ENCODE measurements at places on chromosomes 4 and X. TPM values are rescaled to one million over a fixed set of nuclear protein-coding genes. Genes with fewer than 3 reads are reported as not detected.

GRCh38 chrX:110133735-110134370 lies 130.9 kb downstream of the TMEM164 start:
- no peak overlapping the region for H3K27ac ChIP-seq
- DNase-seq: no peak
- no peaks in the 10 kb centered on the region for H3K4me1 ChIP-seq
- H3K36me3 ChIP-seq: no peaks in the 10 kb centered on the region
- H3K27me3 ChIP-seq: no peaks in the 10 kb centered on the region

GRCh38 chr4:10098780-10099160 lies 17.8 kb downstream of the WDR1 start:
- H3K27me3 ChIP-seq: no peaks in the 10 kb centered on the region
- no peaks in the 10 kb centered on the region for H3K36me3 ChIP-seq
- no peak overlapping the region for H3K4me3 ChIP-seq

DNA sequence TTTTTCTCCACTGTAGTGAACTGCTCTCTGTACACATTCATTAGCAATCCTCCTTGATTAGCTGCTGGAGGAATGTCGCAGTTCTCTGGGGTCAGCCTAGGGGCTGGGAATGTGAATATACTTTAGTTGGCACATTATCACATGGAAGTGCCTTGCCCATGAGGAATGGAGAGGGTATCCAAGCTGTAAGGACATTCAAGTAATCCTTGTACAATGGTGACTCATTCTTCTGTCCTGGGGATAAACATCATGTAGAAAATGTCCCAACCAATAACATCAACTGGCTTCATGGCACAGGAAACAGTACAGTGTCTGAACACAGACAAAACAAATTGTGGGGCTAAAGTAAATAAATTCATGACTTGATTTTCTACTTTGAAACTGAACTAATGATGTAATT lies 147.1 kb downstream of the GLRA2 start:
- H3K4me3 ChIP-seq: no peak overlapping the region
- no peaks in the 10 kb centered on the region for H3K36me3 ChIP-seq
- no peaks in the 10 kb centered on the region for H3K4me1 ChIP-seq
- H3K27ac ChIP-seq: no peak overlapping the region
- peaks cover 19% of the 10 kb centered on the region for H3K27me3 ChIP-seq

GRCh38 chr4:134883831-134884449 lies 682.4 kb upstream of the PABPC4L start:
- DNase-seq: no peak
- no peak overlapping the region for H3K27ac ChIP-seq
- no peaks in the 10 kb centered on the region for H3K36me3 ChIP-seq
- H3K4me3 ChIP-seq: no peak overlapping the region
- no peaks in the 10 kb centered on the region for H3K27me3 ChIP-seq
- H3K4me1 ChIP-seq: no peaks in the 10 kb centered on the region

Gene TMPRSS11B
- not detected for total RNA-seq

DNA sequence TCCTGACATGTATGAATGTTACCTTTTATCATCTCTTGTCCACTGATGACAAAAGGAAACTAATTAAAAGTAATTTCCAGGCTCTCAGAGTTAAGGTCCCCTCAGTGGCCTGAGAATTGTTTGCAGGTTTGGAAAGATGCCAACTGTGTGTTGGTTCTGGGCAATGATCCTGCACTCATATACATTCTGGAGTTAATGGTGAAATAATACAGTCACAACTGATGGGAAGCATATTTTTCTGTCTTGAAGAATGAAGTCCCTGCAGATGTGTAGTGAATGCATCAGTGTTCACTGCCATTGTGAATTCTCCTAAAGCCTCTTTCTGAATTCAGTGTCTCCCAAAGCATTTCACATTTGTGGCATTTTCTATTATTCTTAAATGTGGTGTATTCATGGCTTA lies 238.1 kb upstream of the PPP1R2C start:
- no peak for DNase-seq
- no peak overlapping the region for H3K4me3 ChIP-seq
- no peaks in the 10 kb centered on the region for H3K36me3 ChIP-seq
- H3K4me1 ChIP-seq: no peaks in the 10 kb centered on the region
- H3K27me3 ChIP-seq: peaks cover 10% of the 10 kb centered on the region
- H3K27ac ChIP-seq: no peak overlapping the region

GRCh38 chr4:55744369-55744768 lies 75.2 kb upstream of the EXOC1L start:
- no peaks in the 10 kb centered on the region for H3K4me1 ChIP-seq
- DNase-seq: no peak
- H3K27ac ChIP-seq: no peak overlapping the region
- no peaks in the 10 kb centered on the region for H3K27me3 ChIP-seq
- H3K36me3 ChIP-seq: no peaks in the 10 kb centered on the region

DNA sequence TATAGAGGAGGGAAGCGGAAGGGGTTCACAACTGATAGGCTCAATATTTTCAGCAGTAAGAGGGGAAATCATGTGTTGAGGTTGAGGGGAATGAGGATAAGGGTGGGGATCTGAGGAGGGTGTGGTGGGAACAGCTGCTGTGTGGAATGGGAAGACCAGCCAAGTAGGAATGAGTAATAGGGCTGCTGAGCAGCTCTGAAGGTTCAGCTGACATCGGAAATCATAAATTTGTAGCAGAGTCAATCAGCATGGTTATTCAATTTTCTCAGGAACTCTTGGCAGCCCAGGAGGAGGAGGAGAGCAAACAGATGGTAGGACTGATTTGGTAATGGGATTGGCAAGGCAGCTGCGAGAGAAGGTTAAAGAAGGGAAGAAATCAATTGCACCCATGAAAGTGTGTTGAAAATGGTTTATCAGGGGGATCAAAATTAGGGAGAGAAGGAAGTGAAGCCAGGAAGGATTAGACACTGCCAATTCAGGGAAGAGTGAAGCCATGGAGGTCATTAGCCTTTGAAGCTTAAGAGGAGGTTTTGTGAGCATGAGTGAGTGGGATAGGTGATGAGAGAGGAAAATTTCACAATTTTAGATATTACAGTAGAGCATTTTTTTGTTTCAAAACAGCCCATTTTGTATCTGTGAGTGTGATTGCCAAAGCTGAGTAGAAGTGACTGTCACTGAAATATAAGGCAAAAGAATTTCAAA lies 82.6 kb downstream of the PCDH7 start:
- no peaks in the 10 kb centered on the region for H3K36me3 ChIP-seq
- DNase-seq: no peak
- no peaks in the 10 kb centered on the region for H3K4me1 ChIP-seq
- no peak overlapping the region for H3K4me3 ChIP-seq
- H3K27me3 ChIP-seq: no peaks in the 10 kb centered on the region
- H3K27ac ChIP-seq: no peak overlapping the region

DNA sequence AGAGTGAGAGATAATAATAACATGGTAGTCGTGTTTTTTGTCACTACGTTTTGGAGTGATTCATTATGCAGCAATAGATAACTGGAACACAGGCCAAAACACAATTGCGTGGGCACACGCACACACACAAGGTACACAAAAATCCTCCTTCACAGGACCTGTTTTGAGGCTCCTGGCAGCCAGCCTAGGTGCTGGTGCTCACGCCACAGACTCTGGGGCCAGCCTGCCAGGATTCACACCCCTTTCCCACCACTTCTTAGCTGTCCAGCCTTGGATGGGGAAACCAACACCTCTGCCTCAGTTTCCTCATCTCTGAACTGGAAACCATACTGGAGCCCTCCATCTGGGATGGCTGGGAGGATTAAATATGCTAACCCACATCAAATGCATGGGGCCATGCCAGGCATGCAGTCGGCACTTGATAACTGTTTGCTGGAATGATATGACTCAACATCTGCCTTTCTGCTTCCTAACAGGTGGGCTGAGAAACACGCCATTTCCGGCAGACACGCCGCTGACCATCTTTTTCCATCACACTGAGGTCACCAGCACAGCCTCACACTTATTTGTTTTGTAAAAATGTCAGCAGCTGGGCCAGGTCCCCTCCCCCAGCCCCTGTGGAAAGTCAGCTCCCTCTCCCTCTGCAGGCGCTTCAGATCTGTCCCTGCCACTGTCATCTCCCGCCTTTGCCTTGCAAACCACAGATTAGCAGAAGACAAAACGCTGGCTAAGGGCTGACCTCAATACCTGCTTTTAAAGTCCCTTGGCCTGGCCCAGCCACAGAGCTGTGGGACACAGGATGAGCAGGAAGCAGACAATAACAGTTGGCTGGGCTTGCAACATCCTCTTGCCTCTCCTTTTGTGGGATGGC lies 237.5 kb downstream of the BCOR start:
- no peaks in the 10 kb centered on the region for H3K36me3 ChIP-seq
- no peak overlapping the region for H3K27ac ChIP-seq
- no peaks in the 10 kb centered on the region for H3K27me3 ChIP-seq
- no peak overlapping the region for H3K4me3 ChIP-seq
- DNase-seq: no peak
- H3K4me1 ChIP-seq: no peaks in the 10 kb centered on the region

DNA sequence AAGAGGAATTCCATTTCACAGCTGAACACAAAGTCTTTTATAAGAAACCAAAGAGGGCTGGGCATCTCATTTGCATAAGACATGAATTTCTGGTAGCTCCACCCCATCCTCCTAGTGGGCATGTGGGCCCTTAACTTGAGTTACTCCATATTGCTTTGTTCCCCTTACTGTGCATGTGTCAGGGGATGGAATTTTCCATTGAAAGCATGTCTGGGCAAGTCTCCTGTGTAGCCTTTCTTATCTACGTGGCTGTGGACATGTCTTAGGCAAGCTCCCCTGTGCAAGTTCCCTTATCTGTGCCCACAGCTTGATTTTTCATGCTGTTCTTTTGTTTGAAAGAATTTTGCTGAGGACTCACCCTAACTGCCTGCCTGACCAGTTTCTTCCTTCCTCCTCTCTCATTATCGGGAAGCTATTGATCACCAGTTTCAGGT lies 123.5 kb upstream of the JADE1 start:
- no peak for DNase-seq
- no peak overlapping the region for H3K27ac ChIP-seq
- H3K4me3 ChIP-seq: no peak overlapping the region

DNA sequence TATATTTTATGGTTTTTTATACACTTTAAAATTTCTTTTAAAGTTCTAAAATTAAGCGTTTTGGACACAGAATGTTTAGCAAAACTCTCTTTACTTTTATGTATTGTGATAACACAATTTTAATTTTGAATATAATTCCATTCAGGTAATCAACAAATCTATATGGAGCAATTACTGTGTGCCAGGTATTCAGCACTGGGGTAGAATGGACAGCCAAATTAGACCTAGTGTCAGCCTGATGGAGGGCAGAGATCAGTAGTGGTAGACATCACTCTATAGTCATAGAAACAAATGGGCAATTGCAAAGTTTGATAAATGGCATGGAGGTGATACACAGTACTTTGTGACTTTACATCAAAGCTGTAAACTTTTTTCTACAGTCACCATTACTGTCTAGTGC lies 41.8 kb upstream of the UNC5C start:
- no peaks in the 10 kb centered on the region for H3K27me3 ChIP-seq
- no peaks in the 10 kb centered on the region for H3K4me1 ChIP-seq
- no peak for DNase-seq
- no peak overlapping the region for H3K27ac ChIP-seq

DNA sequence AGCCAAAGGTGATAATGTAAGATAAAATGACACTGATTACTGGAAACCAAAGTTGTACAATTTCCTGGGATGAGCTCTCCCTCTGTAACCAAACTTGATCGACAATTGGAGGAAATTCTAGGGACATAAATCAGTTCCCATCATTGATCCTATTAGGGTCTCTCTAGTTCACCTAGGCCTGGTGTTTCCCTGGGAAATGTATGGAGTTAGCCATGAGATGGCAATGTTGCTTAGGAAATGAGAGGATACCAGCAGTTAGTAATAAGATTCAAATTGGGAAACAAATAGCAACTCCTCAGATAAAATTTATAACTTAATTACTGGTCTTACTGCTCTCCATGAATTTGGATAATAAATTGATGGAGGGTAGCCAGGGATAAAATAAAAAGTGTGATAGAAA lies 52.2 kb downstream of the SPATA18 start:
- H3K27me3 ChIP-seq: no peaks in the 10 kb centered on the region
- H3K36me3 ChIP-seq: no peaks in the 10 kb centered on the region
- H3K4me1 ChIP-seq: no peaks in the 10 kb centered on the region
- no peak for DNase-seq
- no peak overlapping the region for H3K27ac ChIP-seq

Gene PAGE5
- not detected for total RNA-seq

GRCh38 chr4:126405369-126405982 lies 1090.7 kb downstream of the FAT4 start:
- DNase-seq: no peak
- H3K36me3 ChIP-seq: no peaks in the 10 kb centered on the region
- H3K4me1 ChIP-seq: no peaks in the 10 kb centered on the region

DNA sequence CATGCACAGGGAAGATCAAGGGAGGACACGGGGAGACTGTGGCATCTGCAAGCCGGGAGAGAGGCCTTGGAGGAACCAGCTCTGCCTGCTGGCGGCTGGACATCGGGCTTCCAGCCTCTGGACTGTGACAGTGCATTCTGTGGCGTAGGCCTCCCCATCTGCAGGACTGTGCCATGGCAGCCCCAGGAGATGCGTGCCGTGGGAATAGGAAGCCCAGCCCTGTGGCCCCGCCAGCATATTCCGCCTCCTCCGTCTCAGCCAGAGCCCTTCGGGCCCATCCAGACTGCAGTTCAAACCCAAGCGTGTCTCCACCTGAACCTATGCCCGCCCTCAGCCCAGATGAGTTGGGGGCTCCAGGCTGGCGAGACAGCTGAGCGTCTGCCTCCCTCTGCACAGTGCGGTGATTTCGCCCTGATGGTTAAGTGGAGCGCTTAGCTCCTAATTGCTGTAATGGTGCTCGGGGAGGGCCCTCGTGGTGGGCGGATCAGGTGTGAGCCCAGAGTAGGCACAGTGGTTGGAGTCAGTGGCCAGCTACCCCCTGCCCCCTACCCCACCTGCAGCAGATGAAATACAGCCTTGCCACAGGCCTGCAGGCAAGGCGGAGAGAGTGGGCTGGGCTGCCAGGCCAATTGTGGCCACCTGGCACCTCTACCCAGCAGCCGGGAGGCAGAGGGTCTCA lies 133.9 kb downstream of the HMX1 start:
- H3K36me3 ChIP-seq: no peaks in the 10 kb centered on the region
- H3K27ac ChIP-seq: no peak overlapping the region
- no peak overlapping the region for H3K4me3 ChIP-seq
- H3K4me1 ChIP-seq: no peaks in the 10 kb centered on the region
- peaks cover 5% of the 10 kb centered on the region for H3K27me3 ChIP-seq

DNA sequence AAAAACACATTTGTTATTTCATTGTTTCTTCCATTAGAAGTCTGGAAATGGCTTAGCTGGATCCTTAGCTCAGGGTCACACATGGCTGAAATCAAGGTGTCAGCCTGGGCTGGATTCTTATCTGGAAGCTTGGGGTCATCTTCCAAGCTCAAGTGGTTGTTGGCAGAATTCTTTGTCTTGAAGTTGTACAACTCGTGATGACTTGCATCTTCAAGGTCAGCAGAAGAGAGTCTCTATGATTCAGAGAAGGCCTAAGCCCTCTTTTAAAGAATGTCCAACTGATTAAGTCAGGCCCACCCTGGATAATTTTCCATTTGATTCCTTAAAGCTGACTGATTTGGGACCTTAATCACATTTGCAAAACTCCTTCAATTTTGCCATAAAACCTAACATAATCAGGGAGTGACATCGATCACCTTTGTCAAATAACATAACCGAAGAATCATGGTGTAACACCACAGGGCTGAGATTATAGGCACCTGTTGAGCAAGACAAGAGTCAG lies 22.1 kb downstream of the TMSB4X start:
- H3K27me3 ChIP-seq: no peaks in the 10 kb centered on the region
- no peak overlapping the region for H3K27ac ChIP-seq
- no peaks in the 10 kb centered on the region for H3K36me3 ChIP-seq

Gene NXF2B
- total RNA-seq: not detected
